CD8-positive, alpha-beta memory T cell (primary cell): ENCODE measurements at places on chromosomes 1 and 21.

GRCh38 chr1:54517496-54517895, 30.5 kb upstream of the ACOT11 start:
- no peaks in the 10 kb centered on the region for H3K27me3 ChIP-seq
- no peaks in the 10 kb centered on the region for H3K36me3 ChIP-seq
- DNase-seq = no peak
- H3K4me3 ChIP-seq = no peak overlapping the region

DNA sequence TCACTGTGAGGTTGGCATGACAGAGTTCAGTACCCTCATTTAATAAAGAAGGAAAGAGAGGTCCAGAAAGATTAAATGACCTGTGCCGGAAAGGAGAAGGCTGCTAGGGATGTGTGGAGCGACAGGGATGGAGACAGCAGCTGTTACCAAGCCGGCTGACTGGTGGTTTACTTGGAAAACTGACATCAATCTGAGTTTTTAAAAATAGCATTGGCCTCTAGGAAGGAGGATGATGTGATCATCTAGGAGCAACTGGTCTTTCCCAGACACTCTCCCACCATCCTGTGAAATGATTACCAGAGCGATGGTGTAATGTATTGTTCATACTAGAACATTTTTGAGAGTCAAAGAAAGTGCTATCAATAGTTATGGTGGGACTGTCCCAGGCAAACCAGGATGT, 154.4 kb downstream of the ZSCAN20 start:
- no peaks in the 10 kb centered on the region for H3K4me1 ChIP-seq
- peaks cover 3% of the 10 kb centered on the region for H3K27me3 ChIP-seq
- H3K36me3 ChIP-seq = no peaks in the 10 kb centered on the region
- no peak for DNase-seq

- no peaks in the 10 kb centered on the region for H3K27me3 ChIP-seq
- DNase-seq = no peak
- no peak overlapping the region for H3K4me3 ChIP-seq
- H3K27ac ChIP-seq = no peak overlapping the region
- H3K4me1 ChIP-seq = no peaks in the 10 kb centered on the region
- no peaks in the 10 kb centered on the region for H3K36me3 ChIP-seq
These were observed 9.8 kb downstream of the PTGFR start for GRCh38 chr1:78500529-78500928.

DNA sequence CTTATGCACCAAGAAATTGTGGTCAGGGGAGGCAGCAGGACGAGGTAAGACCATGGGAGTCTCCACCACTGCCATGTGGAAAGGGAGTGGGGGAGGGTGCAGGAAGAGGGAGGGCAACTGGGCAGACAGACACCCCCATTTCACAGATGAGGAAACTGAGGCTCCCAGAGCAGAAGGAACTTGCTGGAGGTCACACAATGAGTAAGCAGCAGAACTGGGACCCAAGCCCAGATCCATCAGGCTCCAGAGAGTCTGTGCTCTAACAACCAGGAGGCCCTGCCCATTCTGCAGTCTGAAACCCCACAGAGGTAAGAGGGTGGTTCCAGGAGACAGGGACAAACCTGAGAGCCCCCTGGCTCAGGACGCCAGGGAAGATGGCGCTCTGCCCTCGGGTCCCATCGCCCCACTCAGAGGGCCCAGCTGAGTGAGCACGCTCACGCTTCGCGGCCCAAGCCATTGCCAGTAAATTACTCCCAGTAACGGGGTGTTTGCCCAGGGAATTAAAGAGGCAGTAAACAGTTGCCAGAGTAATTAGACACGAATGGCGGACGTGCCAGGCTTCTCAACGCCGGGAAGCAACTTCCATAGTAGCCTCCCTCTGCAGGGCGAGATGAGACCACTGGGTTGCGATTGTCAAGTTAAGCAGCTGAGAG, 59.2 kb downstream of the MATN1 start:
- no peaks in the 10 kb centered on the region for H3K27me3 ChIP-seq
- no peaks in the 10 kb centered on the region for H3K36me3 ChIP-seq
- DNase-seq = no peak
- no peak overlapping the region for H3K27ac ChIP-seq

DNA sequence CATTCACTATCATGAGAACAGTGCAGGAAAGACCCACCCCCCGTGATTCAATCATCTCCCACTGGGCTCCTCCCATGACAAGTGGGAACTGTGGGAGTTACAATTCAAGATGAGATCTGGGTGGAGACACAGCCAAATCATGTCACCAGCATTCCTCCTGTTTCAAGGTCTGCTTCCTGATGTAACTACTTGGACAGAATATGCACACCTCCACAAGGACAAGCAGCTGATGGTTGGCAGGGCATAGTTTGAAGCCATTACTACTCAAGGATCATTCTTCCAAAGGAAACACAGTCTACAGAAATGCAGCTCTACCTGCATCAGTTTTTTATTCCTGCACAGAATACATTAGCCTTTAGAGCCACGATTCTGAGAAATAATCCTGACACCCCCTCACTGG, 28.5 kb upstream of the RNF2 start:
- no peak overlapping the region for H3K27ac ChIP-seq
- H3K27me3 ChIP-seq = no peaks in the 10 kb centered on the region
- H3K4me1 ChIP-seq = no peaks in the 10 kb centered on the region
- no peaks in the 10 kb centered on the region for H3K36me3 ChIP-seq

GRCh38 chr21:29164323-29164942, 34.0 kb downstream of the MAP3K7CL start:
- no peaks in the 10 kb centered on the region for H3K27me3 ChIP-seq
- H3K36me3 ChIP-seq = no peaks in the 10 kb centered on the region
- H3K4me3 ChIP-seq = no peak overlapping the region
- H3K27ac ChIP-seq = no peak overlapping the region
- no peaks in the 10 kb centered on the region for H3K4me1 ChIP-seq
